Muscle of leg (tissue), 16 donors: ENCODE measurements at places on chromosomes 4 and X. TPM values are rescaled to one million over a fixed set of nuclear protein-coding genes. Genes with fewer than 3 reads are reported as not detected.

Gene SSX3
- not detected for total RNA-seq

Gene MXRA5
- total RNA-seq: 47.2 TPM

DNA sequence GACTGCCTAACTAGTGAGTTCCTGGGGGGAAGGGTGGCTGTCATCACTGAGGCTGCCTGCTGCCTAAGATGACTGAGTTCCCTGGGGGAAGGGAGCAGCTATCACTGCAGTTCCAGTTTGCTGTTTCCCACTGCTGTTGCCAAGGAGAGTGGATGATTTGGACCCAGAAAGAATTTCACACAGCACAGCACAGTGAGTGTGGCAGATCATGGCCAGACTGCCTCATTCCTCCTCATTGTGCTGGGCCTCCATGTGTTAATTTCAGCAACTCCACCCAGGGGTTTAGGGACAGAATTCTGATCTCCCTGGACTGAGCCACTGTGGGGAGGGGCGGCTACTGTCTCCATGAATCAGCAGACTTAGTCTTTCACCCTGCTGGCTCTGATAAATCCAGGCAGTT is 125.0 kb downstream of the TEX13C start:
- no peak overlapping the region for H3K4me3 ChIP-seq
- H3K27ac ChIP-seq: no peak overlapping the region
- H3K36me3 ChIP-seq: no peaks in the 10 kb centered on the region
- H3K27me3 ChIP-seq: no peaks in the 10 kb centered on the region
- DNase-seq: peak; percentile 8
- H3K4me1 ChIP-seq: no peaks in the 10 kb centered on the region

DNA sequence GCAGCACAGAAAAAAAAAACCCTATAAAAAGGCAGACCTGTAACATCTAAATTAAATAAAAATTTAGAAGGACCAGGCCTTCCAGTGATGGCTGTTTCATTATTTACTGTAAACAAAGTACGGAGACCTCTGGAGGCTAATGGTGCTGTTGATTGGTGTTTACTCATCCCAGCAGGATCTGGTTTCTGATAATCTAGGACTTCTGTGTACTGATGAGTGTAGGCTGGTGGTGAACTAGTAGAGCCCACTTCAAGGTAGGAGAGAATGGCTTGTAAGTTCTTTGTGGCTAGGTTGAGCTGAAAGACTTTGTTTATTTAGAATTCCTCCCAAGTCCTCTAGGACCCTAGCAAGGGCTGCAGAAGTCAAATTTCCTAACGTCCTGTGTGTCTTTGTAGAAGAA is 398.1 kb upstream of the PITX2 start:
- H3K4me1 ChIP-seq: no peaks in the 10 kb centered on the region
- H3K27me3 ChIP-seq: no peaks in the 10 kb centered on the region
- H3K27ac ChIP-seq: no peak overlapping the region
- no peaks in the 10 kb centered on the region for H3K36me3 ChIP-seq
- H3K4me3 ChIP-seq: no peak overlapping the region

GRCh38 chr4:10521424-10521823 is 64.2 kb upstream of the ZNF518B start:
- H3K27me3 ChIP-seq: no peaks in the 10 kb centered on the region
- no peak overlapping the region for H3K27ac ChIP-seq
- no peaks in the 10 kb centered on the region for H3K36me3 ChIP-seq
- no peak overlapping the region for H3K4me3 ChIP-seq

- no peak for DNase-seq
- peaks cover 5% of the 10 kb centered on the region for H3K4me1 ChIP-seq
- H3K4me3 ChIP-seq: no peak overlapping the region
- no peaks in the 10 kb centered on the region for H3K27me3 ChIP-seq
Measured at GRCh38 chr4:145644699-145645098, 25.5 kb downstream of the MMAA start.

DNA sequence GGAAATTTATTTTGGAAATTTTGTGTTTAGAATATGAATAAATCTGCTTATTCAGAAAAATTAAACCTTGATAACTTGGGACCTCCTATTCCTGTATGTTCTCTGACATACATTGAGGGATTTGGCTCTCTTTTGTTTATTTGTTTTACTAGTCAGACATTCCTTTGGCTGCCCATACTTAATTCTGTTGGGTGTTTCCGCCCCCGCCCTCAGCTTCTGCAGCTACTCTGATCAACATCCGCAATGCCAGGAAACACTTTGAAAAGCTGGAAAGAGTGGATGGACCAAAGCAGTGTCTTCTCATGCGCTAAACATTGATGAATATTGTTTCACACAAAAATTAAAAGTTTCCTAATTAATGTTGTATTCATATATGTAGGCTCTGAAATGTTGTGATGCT is 40.5 kb downstream of the RRAGB start:
- no peak for DNase-seq
- H3K4me3 ChIP-seq: no peak overlapping the region
- no peaks in the 10 kb centered on the region for H3K4me1 ChIP-seq
